ENCODE measurements at places on chromosomes 12 and 14.

- H3K4me3 ChIP-seq: no peak overlapping the region
- H3K27ac ChIP-seq: no peak overlapping the region
- H3K4me1 ChIP-seq: no peaks in the 10 kb centered on the region
- ATAC-seq: no peak
- no peaks in the 10 kb centered on the region for H3K27me3 ChIP-seq
Measured at GRCh38 chr14:83993545-83993944, 1536.4 kb upstream of the FLRT2 start.

- no peaks in the 10 kb centered on the region for H3K27me3 ChIP-seq
- no peak for ATAC-seq
- no peaks in the 10 kb centered on the region for H3K36me3 ChIP-seq
- peak overlapping the region; percentile 74 for H3K27ac ChIP-seq
Measured at GRCh38 chr12:120102189-120103043, 14.1 kb downstream of the RAB35 start.

DNA sequence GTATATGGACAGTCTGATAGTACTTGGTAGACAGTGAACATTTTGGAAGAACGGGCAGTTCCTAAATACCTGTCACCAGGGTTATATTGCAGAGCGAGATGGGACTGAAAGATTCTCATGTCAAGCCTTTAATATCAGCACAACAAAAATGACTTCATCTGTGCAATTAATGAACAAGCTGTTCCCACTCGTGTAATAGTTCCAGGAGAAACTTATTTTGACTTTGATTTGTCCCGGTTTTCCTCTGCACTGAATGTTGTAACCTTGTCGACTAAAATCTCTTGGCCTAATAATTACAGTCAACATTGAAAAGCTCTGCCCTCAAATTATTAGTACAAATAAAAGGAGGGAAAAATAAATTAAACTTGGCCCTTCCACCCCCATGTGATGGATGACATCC is 79.5 kb downstream of the WASHC3 start:
- no peak overlapping the region for H3K4me3 ChIP-seq
- no peaks in the 10 kb centered on the region for H3K36me3 ChIP-seq
- H3K27ac ChIP-seq: no peak overlapping the region

DNA sequence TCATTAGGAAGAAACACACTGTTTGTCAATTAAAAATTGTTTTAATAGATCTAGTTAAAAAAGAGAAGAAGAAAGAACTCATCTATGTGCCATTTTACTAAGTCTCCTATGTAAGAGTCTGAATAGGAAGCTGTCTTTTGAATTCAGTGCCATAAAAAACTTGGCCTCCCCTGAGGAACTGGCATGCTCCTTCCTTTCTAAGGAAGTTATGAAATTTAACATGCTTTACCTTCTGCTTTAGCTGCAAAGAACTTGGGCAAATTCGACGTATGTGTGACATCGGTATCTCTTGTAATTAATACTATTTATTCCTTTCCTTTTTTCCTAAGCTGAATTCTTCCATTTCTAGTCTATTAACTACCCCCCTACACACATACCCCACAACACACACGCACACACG is 12.5 kb downstream of the TM7SF3 start:
- H3K36me3 ChIP-seq: peaks cover 38% of the 10 kb centered on the region
- peaks cover 46% of the 10 kb centered on the region for H3K4me1 ChIP-seq
- H3K27me3 ChIP-seq: no peaks in the 10 kb centered on the region
- no peak overlapping the region for H3K27ac ChIP-seq
- H3K4me3 ChIP-seq: no peak overlapping the region

- H3K4me1 ChIP-seq: peaks cover 57% of the 10 kb centered on the region
- H3K36me3 ChIP-seq: no peaks in the 10 kb centered on the region
- H3K27me3 ChIP-seq: no peaks in the 10 kb centered on the region
- no peak overlapping the region for H3K27ac ChIP-seq
Measured at GRCh38 chr14:93302688-93303581, 29.9 kb downstream of the BTBD7 start.

DNA sequence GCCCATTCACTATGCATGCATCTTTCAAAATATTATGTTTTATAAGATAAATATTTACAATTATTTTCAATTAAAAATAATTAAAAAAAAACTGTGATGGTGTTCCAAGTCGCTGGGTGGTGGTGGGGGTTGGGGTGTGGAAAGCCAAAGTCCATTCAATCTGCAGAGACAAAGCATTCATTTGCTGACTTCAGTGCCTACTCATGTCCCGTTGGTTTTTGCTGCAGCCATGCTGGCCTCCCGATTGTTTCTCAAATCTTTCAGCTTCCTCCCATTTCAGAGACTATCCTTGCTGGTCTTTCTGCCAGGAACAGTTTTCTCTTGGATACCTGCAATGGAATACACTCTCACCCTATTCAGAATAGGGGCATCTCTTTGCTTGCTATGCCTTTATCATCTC is 331.5 kb upstream of the NOVA1 start:
- no peak overlapping the region for H3K27ac ChIP-seq
- no peaks in the 10 kb centered on the region for H3K4me1 ChIP-seq
- ATAC-seq: no peak
- no peak overlapping the region for H3K4me3 ChIP-seq

DNA sequence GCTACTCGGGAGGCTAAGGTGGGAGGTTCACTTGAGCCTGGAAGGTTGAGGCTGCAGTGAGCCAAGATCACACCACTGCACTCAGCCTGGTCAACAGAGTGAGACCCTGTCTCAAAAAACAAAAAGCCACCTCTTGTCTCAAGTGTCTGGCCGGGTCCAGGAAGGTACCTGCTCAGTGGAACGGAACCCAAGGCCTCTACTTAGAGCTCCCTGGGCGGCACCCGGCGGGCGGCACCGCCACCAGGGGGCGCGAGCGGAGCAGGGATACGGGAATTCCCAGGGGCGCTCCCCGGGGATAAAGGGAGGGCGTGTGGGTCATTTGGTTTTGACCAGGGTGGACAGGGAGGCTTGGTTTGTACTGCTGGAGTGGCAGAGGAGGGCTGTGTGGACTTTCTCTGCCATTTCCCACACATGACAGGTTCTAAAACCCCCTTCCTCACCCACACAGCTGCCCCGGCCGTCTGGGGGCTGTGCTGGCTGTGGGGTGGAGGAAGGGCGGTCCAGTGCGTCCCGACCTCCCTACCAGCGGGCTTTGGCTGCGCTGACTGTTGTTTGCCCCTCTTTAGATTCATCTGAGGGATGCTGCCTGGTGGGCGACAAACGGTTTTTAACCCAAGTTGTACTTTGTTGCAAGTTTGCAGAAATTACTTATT is 91.4 kb downstream of the SETD3 start:
- no peak for ATAC-seq
- no peaks in the 10 kb centered on the region for H3K36me3 ChIP-seq
- no peak overlapping the region for H3K4me3 ChIP-seq
- H3K4me1 ChIP-seq: no peaks in the 10 kb centered on the region

DNA sequence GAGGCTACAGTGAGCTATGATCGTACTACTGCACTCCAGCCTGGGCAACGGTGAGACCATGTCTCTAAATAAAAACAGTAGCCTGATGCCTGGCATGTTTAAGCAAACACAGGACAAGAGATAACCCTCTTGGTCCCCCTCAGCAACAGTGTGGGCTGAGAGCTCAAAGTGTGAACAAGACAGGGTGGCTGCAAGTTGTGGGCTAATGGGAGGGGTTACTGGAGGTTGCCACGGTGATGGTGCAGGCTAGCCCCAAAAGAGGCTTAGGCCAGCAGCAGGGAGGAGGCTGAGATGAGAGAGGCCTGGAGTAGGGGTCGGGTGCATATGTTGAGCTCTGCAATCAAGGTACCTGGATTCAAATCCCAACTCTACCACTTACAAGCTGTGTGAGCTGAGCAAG is 3.4 kb upstream of the LGMN start:
- no peaks in the 10 kb centered on the region for H3K36me3 ChIP-seq
- no peak overlapping the region for H3K4me3 ChIP-seq
- no peaks in the 10 kb centered on the region for H3K27me3 ChIP-seq
- H3K27ac ChIP-seq: no peak overlapping the region

GRCh38 chr12:88624911-88625310 is 44.6 kb upstream of the KITLG start:
- H3K36me3 ChIP-seq: no peaks in the 10 kb centered on the region
- H3K4me1 ChIP-seq: no peaks in the 10 kb centered on the region
- no peak overlapping the region for H3K4me3 ChIP-seq
- no peak for ATAC-seq

Data from gastroesophageal sphincter (tissue), 4 donors.